Activated naive CD4-positive, alpha-beta T cell treated with anti-CD3 and anti-CD28 coated beads, Interleukin-2, amount 10 ng/mL, durations not matched to agents 7 days and 5 days (primary cell): ENCODE measurements at places on chromosomes 7 and 10.

DNA sequence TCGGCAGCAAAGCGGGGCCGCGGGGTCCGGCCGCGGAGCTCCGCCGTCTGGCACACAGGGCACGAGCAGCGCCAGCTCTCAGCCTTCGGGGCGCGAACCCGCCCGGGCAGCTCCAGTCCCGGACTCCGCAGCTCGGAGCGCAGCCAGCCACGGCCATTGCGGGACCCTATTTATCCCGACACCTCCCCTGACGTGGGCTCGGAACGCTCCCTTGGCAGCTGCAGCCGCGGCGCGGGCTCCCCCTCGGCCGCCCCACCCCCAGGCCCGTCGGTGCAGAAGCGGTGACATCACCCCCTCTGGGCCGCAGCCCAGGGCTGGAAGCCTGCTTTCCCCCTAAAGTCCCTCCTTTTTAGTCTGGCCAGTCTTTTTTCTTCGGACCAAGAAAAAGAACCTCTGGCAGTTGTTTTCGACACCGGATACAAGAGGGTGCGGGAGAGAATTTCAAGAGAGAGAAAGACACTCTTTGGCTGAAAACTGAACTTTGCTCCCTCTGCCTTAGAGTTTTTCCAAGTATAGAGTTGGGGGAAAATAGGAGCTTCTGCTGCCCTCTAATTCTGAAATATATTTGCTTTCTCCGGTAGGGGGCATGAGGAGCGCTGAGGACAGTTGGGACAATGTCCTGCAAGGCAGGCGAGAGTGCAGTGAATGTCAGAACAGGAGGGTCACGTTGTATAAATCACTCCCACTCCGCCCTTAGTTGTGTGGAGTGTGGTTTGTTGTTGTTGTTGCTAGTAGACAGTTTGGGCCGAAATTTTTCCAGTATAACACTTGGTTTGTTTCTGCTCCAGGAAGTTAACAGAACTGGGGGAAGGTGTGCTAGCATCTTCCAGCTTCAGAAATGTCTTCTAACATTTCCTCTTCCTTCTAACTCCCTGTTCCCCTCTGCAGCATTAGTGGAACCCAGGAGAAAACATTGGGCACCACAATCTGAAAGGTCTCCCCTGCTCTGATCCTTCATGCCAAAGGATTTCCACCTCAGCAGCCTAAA is at the start of gene SFRP4:
SFRP4 (minus strand) TSS at position 145 of the 988 bp plus-strand sequence. CDS start 280 bp downstream, outside the sequence.
- no peak for DNase-seq

- no peak for DNase-seq
Measured at GRCh38 chr7:94301024-94301586, 93.6 kb upstream of the COL1A2 start.

DNA sequence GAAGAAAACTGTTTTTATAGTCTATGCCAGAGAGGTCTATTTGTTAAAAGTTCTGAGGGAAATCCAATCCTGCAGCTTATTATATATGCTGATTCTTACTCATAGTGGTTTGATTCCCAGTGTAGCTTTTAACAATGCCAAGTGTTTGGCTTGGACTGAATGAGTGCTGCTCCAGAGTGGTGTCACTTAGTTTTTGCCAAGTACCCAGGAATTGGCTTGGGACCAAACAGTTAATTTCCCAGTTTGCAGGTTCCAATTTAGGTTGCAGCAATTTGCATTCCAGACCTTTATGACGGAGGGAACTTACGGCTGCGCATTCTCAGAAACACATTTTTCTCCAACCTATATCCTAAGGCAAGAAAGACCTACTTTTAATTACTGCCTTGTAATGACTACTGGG is 32.4 kb downstream of the NSUN6 start:
- DNase-seq, result no peak

DNA sequence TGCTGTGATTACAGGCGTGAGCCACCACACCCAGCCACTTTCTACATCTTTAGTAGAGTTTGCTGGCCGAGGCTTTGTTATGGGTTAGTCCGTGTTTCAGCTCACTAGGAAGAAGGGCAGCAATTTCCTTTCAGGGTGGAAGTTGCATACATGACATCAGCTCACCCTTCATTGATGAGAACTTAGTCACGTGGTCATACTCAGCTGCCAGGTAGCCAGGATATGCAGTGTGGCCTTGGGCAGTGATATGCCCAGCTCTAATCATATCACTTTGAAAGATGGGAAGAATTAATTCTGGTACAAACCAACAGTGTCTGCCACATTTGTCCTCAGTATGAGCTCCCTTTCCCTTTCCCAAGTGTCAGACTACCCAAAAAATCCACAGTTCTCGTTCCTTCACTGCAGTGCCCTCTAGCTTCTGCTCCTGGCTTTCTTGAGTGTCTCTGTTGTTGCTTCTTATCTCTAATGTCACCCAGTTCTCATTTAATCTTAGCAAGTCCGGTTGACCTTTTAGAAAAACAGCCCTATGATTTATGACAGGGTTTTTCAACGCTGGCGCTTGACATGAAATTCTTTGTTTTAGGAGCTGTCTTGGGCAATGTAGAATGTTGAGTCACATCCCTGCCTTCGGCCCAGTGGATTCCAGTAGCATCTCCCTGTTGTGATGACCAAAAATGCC is 108.7 kb upstream of the ITGB1 start:
- DNase-seq, result no peak

- DNase-seq, result no peak
Measured at GRCh38 chr10:103776878-103777591, 78.3 kb downstream of the SH3PXD2A start.

GRCh38 chr7:80129785-80130184 is 4.8 kb upstream of the GNAI1 start:
- DNase-seq, result no peak

DNA sequence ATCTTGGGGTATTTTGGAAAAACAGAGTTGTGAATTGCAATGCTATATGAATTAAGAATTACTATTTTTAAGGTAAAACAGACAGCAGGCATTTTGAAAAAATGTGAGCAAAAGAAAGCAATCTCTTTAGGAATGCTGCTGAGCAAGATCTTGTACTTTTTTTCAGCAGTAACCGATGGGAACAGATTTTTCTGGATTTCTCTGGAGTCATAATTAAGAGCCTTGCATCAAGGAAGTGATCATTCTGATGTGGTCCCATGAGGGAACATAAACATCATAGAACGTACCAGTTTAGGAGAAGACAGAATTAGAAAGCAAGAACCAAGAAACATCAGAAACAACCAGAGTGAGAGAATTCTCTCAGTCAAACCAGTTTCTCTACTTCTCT is 157.0 kb upstream of the AGR3 start:
- no peak for DNase-seq

DNA sequence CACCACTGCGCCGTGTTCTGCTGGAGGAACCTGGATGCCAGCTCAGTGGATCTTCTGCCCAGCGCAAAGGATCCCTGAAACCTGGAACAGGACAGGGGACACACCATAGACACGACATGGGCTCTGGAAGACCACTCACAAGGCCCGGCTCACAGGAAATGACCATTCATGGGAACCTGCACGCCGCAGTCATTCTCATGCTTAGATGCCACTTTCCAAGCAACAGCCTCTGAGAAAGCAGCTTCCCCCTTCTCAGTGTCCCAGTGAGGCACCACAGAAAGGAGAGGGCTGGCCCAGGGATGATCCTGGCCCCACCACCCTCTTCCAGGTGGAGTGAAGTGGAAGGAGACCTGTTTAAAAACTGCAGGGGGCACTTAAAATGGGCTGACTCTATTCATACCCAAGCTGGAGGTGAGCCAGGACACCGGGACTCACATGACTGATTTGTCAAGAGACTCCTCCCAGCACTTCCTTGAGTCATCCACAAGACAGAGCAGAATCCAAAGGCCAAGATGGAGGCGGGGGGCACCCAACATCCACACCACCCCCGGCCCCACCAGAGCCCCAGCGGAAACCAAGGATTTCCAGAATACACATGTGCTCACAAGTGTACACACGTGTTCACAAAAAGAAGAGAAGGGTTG is 11.2 kb downstream of the CTBP2 start:
- no peak for DNase-seq

DNA sequence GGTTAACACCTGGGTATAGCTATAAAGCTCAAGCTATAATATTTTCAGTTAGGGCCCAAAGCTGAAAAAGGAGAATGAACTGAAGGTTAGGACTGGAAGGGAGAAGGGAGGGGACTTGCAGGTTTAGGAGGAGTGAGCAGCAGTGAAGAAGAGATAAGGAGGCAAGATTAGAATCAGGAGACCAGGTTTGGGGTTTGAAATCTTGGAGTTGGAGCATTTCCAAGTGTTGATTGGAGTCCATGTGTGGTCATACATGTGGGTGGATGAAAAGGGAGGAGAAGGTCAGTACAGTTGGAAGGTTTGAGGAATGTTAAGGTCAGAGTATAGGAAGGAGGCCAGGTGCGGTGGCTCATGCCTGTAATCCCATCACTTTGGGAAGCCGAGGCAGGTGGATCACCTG is 8.6 kb upstream of the ANLN start:
- no peak for DNase-seq

DNA sequence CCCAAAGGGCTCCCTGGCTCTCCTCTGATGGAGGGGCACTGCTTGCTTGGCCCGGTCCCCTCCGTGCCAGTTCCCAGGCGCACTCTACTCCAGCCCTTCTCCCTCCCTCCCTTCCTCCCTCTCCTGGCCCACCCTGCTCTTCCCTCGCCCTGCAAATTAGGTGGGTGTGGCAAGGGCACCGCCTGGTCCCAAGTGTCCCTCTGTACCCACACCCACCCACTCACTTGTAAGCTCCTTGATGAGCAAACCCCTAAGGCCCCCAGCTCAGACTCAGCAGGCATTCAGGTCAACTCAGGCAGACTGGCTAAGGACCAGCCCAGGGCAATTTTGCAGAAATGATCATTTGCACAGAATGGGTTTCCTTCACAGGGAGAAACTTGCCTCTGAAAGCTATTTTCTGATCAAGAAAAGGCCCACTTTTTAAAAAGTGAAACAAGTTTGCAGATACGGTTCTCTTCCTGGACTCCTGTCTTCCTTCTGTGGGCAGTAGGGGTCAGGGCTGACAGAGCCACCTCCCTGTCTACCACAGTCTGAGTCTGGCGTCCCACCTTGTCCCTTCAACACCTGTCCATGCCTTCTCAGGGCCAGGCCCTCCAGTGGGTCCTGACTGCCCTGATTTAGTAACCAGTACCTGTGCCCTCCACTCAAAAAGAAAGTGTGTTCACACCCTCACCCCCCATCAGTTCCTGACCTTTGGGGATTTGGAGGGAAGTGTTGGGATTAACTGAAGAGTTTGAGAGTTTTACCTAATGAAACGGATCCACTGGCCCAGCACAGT is 28.3 kb downstream of the C10orf71 start:
- DNase-seq, result no peak

DNA sequence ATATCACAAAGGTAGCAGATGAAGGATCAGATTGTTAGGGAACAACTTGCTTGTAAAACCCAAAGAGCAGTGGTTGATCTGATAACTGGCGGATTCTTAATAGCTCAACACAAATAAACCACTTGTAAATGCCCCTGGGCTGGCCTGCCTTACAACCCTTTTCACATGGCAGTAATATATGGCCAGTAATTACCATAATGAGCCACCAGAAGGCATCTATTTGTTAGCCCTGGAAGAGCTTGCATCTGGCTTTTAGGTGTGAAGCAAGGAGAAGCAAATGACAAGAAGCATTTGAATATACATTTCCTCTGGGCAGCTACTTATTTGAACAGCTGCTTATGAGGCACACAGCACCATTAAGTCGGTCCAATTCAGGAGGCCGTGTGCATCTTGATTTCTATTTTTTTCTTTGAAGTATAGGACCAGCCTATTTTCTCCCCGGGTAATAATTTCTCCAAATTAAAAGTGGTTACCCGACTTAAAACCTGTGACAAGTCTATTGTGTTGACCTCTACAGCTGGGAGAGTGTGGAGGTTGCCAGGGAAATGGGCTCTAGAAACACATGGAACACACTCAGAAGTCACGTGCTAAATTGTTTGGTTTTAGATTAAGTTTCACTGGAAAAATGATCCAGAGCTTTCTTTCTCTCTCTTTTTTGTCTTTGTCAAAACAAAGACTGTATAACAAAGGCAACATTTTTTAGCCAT is 113.4 kb downstream of the SEM1 start:
- DNase-seq, result no peak
